ENCODE measurements at places on chromosomes 12 and 14.
A peak's percentile ranks its signal among the peaks of the same experiment; 100 is the strongest.

- no peak for DNase-seq
Measured at GRCh38 chr12:99627459-99627858, 20.1 kb upstream of the GARIN6 start.

- no peak for DNase-seq
Measured at GRCh38 chr12:50271724-50272247, 11.5 kb downstream of the LIMA1 start.

- no peak for DNase-seq
Measured at GRCh38 chr14:79443602-79444001, 767.7 kb downstream of the DIO2 start.

GRCh38 chr14:48914382-48914781 is 671.8 kb downstream of the RPS29 start:
- no peak for DNase-seq

DNA sequence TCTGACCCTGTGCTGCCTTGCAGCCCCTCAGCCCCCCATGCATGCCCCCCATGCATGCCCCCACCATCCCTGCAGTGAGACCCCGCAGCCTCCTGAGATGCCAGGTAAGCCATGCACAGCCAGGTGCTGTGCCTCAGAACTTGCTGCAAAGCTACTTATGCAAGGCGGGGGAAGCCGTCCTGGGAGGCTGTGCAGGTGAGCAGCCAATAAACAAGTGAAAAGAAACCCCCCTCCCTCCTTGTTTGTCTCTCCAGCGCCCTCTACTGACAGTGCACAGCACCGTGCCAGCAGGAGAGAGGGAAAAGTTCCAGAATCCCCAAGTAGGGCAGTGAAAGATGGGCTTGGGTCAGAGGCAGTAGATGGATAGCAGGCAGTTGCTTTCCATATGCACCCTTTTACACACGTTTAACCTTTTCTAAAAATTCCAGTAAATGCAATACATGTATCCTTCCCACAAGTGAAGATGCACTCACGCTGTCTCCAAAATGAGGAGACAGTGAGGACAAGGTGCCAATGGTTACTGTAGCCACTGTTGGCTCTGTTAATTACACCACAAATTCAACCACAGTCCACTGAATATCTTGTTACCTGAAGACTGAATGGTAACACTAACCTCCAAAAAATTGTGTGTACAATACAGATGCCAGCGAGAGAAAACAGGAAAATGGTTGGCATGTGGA is 18.0 kb downstream of the TNFAIP2 start:
- DNase-seq = no peak

DNA sequence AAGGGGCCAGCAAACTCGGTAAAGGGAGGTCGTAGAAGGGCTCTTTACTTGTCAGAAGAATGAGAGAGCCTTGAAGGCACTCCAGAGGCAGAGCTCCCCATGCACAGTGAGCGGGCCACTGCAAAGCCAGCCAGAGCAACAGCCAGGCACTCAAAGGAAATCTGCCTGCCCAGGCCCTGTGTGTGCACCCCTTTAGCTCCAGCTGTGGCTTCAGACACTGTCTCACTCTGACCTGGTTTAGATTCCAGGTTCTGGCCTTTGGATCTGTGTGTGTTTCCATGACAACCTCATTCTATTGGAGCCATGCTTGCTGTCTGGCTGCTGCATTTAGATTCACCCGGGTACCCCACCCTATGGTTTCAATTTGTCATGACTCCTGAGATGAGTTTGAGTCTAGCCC is 170.3 kb downstream of the CAPZA3 start:
- no peak for DNase-seq

GRCh38 chr12:127820271-127820670 is 446.7 kb upstream of the TMEM132C start:
- DNase-seq = no peak

- DNase-seq = no peak
Measured at GRCh38 chr12:117033382-117034221, 65.6 kb downstream of the TESC start.

DNA sequence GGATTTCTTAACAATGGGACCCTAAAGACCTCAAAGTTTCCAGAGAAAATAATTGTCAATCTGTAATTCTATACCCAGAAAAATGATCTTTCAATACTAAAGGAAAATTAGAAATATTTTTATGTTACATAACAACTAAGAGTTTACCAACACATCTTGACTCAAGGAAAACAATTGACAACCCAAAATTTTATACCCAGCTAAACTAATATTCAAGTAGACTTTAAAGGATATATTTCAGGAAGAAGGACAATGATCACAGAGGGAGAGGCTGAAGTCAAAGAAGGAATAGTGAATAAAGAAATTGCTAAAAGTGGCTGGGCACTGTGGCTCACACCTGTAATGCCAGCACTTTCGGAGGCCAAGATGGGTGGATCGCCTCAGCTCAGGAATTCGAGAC is 12.6 kb upstream of the PLD4 start:
- DNase-seq = no peak

- no peak for DNase-seq
Measured at GRCh38 chr14:67537736-67538135, 4.6 kb downstream of the PLEKHH1 start.

DNA sequence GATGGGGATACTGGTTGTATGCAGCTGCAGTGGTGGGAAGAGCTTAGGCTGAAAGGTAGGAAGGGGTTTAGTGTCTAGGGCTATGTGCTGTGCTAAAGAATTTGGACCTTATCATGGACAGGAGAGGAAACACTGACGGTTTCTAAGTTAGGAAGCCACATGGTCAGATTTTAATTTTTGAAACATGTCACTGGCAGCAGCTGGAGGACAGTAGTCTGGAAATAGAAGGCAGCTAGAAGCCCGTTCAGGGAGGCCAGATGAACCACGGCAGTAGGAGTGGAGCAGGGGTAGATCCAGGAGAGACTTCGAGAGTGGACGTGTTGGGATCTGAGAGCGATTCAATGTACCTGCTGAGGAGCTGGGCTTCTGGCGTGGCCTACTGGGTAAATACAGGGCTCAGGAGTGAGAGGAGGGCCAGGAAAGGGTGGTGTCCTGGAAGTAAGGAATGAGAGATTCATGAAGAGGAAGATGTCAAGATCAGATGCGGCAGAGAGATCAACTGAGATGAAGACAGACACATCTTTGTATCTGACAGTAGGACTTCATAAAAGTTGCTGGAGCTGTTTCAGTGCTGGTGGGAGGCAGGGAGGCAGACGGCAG is 64.9 kb downstream of the PRKCH start:
- DNase-seq = no peak

DNA sequence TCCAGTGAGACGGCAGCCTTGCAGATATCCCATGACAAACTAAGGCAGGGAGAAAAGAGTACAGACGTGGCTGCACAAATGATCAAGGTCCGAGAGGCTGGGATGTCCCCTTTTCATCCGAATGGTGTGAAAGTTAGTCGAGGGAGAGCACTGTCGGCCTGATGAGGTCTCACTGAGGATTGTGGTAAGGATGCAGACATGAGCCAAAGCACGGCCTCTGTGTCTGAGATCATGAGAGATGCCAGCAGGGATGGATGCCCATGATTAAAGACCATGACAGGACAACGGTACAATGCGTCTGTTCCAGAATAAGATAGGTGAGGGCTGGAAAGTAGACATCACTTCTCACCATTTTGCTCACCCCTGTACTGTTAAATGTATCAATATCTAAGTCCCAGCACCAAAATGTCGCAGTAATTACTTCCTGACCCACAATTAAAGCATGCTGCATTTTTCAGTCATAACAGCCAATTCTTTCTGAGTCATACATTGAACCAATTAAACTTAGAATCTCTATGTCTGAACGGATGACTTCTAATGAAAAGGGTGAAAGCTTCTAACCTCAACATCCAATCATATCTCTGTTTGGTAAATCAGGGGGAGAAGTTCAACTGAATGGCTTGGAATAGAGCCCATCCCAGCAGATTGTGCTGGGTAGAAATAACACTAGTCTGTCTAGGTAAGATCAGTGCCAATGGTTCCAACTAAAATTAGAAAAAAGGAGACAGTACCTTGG is 249.6 kb upstream of the SOX5 start:
- no peak for DNase-seq

DNA sequence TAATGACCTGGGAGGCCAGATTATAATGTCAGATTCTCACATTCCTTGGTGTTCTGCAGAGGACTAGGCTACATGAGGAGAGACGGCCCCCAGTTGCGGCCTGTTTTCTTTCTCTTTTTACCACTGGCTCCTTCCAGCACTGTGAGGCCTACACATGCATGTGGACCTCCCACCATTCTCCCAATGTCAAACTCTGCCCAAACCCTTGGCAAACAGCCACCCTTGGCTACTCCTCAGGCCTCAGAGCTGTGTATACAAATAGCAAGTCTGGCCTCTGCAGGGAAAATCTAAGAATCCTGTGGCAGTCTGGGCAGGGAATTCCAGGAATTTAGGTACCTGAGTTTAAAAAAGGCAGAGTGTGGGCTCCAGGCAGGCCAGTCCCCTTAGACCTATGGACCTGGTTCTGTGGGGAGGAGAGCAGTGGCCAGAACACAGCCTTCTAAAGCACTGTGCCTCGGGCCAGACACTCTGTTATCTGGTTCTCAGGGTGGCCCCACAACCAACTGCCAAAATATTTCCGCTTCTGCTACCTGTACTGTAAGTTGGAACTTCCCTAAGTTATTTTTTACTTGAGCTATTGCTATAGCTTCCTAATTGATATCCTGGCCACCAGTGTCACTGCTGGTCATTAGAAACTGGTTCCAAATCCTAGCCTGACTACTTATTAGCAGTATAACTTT is 19.9 kb upstream of the NEDD1 start:
- DNase-seq = no peak

DNA sequence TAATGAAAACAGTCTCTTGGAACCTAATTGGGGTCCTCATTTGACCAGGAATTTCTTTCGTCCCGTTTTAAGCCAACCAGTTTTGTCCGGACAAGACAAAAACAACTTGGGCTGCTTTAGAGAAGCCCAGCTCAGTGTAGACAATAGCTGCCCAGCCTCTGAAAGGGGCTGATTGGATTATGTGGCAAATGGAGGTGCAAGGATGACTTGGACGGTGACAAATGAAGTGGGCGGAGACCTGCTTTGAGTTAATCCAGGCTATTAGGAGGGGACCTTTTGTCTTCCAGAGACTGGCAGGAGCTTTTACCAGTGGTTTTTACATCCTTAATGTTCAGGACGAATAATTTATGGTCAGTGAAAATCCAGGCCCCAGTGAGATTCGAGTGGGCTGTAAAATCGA is 4.8 kb downstream of the MEG3 start:
- DNase-seq = no peak

- no peak for DNase-seq
Measured at GRCh38 chr12:29921307-29921706, 137.6 kb upstream of the TMTC1 start.

- no peak for DNase-seq
Measured at GRCh38 chr12:128817111-128818015, 6.4 kb downstream of the SLC15A4 start.

DNA sequence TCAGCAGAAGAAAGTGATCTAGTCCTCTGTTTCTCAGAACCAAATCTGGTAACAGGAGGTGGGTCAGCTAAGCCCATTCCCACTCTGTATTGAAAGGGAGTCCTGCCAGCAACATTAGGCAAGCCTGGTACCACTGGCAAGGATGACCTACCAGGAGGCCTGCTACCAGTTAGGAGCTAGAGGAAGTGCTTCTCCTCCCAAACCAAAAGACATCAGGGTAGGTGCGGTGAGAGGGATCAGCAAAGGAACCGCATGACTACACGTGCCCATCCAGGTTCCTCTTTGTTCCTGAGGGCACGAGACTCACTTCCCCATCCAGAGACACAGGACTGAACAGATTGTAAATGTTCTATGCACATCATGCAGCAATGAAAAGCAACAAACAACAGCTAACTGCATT is 2.8 kb downstream of the KLRC4 start:
- no peak for DNase-seq

GRCh38 chr12:90112666-90113065 is 404.0 kb upstream of the ATP2B1 start:
- no peak for DNase-seq

DNA sequence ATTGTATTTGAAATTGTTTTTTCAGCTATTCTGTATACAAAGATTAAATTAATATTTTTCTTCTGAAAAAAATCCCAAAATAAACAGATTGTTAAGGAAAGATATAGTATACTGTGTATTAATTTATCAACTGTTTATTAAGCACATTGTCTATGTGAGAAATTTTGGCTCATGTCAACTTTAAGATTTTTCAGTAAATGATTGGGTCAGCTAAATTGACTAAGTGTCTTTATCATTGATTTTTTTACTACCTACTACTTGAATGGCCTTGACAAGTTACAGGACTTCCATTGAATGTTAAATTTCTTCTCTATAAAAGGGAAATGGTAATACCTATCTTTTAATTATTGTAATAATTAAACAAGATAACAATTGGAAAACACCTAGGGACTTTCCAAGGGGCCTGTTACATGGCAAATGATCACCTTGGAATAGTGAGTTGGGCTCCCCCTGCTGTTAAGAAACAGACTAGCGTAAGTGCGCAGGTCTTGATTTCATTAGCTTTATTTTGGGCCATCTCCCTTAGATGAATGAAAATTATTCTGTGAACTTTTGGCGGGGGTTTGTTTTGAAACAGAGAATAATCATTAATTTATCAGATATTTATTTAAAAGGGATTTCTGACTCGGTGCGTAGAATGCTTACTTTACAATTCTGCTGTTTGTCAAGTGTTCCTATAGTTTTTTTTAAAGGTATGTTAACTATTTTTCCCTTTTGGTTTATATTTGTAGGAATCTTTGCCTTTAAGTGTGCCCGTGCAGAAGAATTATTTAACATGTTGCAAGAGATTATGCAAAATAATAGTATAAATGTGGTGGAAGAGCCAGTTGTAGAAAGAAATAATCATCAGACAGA is 14.5 kb upstream of the CCT2 start:
- peak; percentile 9 for DNase-seq

GRCh38 chr12:71755146-71755892 is 656 bp downstream of the RAB21 start:
- peak; percentile 35 for DNase-seq

GRCh38 chr12:51270067-51270950 is at the start of gene SMAGP:
Gene SMAGP (minus strand): TSS chr12:51270415. CDS start chr12:51269278, 1,137 bp downstream.
- peak; percentile 27 for DNase-seq

GRCh38 chr14:32565256-32565655 is 236.2 kb downstream of the AKAP6 start:
- no peak for DNase-seq

- no peak for DNase-seq
Measured at GRCh38 chr14:90513161-90514014, 116.6 kb downstream of the CALM1 start.

DNA sequence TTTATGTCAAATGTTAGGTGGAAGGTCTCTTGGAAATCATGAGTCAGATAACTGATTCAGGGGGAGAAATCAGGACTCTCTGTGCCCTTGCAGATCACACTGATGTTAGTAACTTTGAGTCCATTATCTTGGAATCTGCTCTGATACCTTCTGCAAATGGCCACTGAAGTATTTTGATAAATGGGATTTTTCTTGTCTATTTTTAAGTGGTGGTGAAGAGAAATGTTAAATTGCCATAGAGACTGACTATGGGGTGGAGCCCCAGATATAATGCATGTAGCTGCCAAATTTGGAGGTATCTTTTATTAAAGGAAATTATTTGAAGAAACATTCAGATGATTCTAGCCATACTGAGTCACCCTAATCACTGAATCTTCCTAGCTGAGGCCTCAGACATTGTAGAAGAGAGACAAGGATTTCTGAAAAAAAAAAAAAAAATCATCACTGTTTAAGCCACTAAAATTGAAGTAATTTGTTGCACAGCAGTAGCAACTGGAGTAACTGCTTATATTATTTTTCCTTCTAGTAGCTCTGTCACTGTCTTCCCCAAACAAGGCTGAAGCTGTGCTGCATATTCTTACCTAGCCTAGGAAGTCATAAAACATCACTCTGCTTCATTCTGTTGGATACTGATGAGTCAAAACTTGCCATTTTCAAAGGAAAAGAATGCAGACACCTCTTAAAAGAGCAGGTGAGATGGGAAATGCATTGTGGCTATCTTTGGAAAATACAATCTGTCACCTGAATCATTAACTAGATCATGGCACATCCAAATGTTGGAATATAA is 36.0 kb upstream of the CLEC14A start:
- no peak for DNase-seq
